ENCODE measurements at places on chromosomes 11 and 22.

DNA sequence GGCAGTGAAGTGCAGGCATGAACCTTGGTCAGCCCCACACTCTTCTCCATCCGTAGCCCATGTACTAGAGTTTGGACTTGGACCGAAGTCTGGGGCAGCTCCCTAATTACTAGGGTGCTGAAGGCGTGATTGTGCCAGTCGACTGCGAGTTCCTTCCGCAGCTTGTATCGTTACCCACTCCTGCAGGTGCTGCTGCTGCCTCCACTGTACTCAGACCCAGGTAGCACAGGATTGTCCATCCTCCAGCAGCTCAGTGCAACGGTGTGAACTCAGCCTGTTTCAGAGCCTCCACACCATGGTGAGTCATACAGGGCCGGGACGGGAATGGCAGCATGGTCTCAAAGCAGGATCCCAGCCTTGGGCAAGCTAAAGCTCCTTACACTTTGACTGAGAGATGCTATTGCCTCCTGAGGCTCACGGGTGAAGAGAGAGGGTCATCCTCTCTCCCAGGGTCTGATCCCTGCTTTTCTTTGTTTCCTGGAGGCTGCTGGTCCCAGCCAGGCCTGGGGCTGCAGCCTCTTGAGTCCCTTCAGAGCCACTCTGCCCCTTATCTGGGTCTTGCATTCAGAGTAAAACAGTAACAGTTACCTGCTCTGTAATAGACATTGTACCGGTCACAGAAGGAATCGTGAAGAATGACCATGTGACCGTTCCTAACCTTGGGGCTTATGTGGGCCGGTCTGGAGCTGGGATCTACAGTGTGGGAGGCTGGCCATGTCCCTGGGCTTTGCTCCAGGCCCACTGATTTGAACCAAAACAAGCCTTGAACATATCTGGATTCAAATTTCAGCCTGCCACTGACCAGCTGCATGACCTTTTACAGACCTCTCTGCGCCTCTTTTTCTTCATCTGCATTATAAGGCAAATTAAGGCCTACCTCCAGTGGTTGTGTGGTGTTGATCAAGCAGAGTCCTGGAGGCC, 1.7 kb downstream of the TKFC start:
- peak; percentile 20 for DNase-seq

DNA sequence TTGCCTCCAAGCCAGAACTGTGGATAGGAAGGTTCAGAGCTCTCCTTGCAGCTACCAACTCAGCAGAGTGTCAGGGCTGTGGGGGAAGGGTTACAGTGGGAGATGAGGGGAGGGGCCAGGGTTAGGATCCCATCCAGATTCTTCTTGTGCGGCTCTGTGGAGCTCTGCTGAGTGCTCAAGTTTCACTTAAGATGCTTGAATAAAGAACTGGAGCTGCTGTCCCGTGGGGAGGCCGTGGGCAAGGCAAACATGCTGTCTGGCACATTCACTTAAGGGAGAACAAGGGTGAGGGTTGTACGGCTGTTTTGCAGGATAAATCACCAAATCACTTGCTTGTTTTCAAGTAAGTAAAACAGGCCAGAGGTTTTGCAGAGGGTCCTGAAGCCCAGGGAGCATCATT, 197.1 kb downstream of the FAM76B start:
- DNase-seq, result peak; percentile 28

DNA sequence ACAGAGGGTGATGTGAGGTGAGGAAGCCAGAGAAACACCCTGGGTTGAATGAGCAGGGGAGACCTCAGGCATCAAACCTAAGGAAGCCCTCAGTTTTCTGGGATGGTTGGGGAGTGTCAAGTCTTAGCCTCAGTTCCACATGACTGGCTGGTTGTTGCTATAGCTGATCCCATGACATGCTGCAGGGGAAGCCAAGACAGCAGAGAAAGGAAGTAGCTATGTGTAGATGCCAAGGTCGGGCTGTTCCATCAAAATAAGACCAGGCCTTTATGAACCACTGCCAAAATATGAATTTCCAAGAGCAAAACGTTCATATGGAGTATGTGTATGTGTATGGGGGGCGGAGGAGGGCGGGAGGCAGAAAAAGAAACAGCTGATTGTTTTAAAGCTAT, 11.6 kb downstream of the CD59 start:
- DNase-seq, result peak; percentile 88

GRCh38 chr11:2991452-2992233, 486 bp downstream of the NAP1L4 start:
- no peak for DNase-seq
